Regular cardiac myocyte (primary cell): ENCODE measurements at places on chromosomes 6 and 20. TPM values are rescaled to one million over a fixed set of nuclear protein-coding genes. Genes with fewer than 3 reads are reported as not detected.

Gene CRYBG1
- 1.7 and 7.1 TPM in 2 replicates for total RNA-seq

Gene BTNL2
- not detected in 2 replicates for total RNA-seq

Gene SLC24A3
- total RNA-seq: 0.77 and 1.4 TPM in 2 replicates

Gene FHL5
- total RNA-seq: 0.28 TPM in 1 of 2 replicates, not detected in the other

Gene HELZ2
- total RNA-seq: 32.1 and 33.0 TPM in 2 replicates

Gene KCNQ5
- 5.1 and 7.9 TPM in 2 replicates for total RNA-seq

Gene COQ3
- total RNA-seq: 2.8 and 8.2 TPM in 2 replicates

Gene EYA2
- 0.19 and 0.28 TPM in 2 replicates for total RNA-seq

Gene KIF3B
- total RNA-seq: 32.7 and 44.7 TPM in 2 replicates

Gene ADGRF5
- 43.1 TPM in 2 replicates for total RNA-seq

Gene MCHR2
- total RNA-seq: not detected in 2 replicates

Gene RRAGD
- 0.19 and 7.0 TPM in 2 replicates for total RNA-seq

Gene GOPC
- 43.7 and 51.3 TPM in 2 replicates for total RNA-seq

Gene HCRTR2
- total RNA-seq: not detected in 2 replicates

Gene SSTR4
- total RNA-seq: not detected in 2 replicates

Gene NINL
- total RNA-seq: 3.1 and 10.1 TPM in 2 replicates

Gene SPTLC3
- 3.1 and 5.9 TPM in 2 replicates for total RNA-seq

Gene CFAP61
- total RNA-seq: 0.19 TPM in 1 of 2 replicates, not detected in the other

Gene AKAP12
- 185 and 198 TPM in 2 replicates for total RNA-seq

Gene PGC
- not detected in 2 replicates for total RNA-seq
